Astrocyte of the spinal cord (primary cell): ENCODE measurements at places on chromosomes 1 and 21.

- no peak for DNase-seq
These were observed 216.8 kb upstream of the CXADR start for GRCh38 chr21:17295997-17296396.

DNA sequence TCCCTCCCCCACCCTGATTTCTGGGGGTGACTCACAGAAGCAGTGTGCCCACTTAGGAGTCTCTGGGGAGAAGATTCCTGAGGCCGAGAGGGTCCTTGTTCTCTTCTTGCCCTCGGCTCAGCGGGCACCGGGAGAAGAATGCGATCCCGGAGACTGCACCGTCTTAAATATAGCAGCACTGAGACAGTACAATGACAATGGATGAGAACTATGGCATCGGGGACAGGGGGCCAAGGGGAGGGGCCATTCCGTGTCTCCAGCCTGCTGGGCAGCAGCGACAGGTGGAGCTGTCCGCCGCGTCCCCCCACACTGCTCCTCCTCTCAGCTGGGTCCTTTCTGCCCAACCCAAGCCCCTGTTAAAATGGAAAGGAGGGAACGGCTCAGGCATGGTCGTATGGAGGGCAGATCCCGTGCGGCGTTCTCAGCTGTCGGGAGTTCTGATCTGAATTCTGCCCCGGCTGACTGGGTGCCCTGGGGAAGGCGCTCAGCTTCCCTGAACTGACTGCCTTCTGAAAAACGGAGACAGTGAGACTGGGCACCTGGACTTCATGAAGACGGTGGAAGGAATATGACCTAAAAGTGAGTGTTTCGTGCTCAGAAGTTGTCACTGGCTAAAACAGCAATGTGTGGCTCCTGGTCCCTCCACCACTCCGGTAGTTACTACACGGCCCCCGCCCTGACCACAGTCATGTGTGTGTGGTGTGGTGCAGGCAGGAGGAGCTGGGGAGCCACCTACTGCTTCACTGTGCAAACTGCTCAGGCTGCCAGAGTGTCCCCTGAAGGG, at the start of gene MYOM3:
Gene MYOM3, minus strand, starts transcription at position 140 of the 784 bp plus-strand sequence. CDS start 3,499 bp downstream, outside the sequence.
- DNase-seq = peak; percentile 73

- peak; percentile 83 for DNase-seq
These were observed 73.5 kb downstream of the BACH1 start for GRCh38 chr21:29372063-29372802.

- DNase-seq = no peak
These were observed 7.6 kb upstream of the CD1A start for GRCh38 chr1:158246650-158247049.
